ENCODE measurements at places on chromosomes 12 and 14.

GRCh38 chr12:14249368-14249767 is 116.1 kb upstream of the ATF7IP start:
- no peak for DNase-seq

DNA sequence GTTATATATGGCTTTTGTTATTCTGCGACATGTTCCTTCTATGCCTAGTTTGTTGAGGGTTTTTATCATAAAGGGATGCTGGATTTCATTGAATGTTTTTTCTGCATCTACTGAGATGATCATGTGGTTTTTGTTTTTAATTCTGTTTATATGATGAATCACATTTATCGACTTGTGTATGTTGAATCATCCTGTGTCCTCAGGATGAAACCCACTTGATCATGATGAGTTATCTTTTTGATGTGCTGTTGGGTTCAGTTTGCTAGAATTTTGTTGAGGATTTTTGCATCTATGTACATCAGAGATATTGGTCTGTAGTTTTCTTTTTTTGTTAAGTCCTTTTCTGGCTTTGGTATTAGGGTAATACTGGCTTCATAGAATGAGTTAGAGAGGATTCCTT is 291.2 kb downstream of the AKAP6 start:
- no peak for DNase-seq

GRCh38 chr14:61438497-61438859 is 117.1 kb downstream of the PRKCH start:
- no peak for DNase-seq

GRCh38 chr12:116971222-116971621 is 60.5 kb downstream of the FBXW8 start:
- no peak for DNase-seq

DNA sequence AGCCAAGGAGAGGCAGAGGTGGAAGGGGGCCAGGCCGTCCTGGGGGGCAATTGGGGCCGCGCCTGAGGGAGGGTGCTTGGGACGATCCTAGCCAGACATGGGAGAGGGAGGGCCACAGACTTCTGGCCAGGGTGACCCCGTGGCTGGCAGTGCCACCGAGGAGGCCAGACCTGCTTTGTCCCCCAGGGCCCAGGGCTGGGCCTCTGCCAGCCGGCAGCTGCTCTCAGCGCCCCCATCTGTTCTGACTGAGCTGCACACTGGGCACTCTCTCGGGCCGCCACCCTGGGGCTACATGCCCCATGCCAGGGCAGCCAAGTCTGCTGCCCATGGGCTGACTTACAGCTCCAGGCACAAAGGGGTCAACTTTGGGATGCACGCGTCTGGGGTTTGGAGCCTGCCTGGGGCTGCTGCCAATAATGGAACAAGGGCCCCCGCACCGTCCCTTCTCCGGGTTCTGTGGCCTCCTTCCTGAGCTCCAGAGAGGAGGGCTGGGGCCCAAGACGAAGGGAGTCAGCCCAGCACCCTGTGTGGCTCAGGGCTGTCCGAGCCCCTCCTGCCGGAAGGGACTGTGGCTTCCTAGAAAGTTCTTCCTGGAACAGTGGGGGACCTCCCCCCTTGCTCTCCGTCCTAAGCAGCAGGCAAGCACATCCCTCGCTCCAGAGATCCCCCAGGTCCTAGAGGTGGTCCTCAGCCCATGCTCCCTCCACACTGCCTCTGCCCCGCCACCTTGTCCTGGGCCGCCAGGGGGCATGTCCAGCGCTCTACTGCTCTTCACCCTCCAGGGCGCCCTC is 1.1 kb downstream of the ADSS1 start:
- no peak for DNase-seq

DNA sequence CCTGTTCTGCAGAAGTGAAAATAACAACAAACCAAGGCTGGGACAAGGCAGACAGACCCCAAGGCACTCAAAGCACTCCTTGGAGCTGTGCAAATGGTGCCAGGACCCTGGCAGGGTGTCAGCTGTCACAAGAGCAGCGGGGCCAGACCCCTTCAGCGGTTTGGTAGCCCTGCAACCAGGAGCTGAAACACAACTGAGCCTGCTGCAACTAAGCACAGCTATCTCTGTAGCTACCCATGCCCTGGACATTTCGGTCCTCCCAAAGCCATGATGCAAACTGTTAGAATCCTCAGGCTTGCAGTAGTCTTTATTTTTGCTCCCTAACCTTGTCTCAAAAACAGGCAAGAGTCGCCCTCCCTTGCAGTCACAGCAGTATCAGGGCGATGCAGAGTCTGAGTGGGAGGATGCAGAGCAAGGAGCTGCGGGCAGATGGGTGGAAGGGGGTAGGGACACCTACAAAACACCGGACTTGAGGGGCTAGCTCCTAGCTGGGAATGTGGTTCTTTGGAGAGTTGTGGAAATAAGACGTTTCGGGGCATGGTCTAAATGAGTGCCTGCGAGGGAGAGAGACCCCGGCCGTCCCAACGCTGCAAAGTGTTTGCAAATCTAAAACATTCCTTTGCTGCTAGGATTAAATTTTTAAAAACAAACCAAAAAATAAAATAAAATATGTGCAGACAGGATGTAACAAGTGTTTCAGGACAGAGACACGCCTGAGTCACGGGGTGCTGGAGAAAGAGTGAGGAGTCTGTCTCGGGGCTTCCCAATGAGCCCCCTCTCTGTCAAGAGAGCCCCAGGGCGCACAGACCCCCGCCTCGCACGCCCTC is 1.0 kb downstream of the NUAK1 start:
- no peak for DNase-seq

GRCh38 chr12:123457980-123458779 is at the start of gene SNRNP35:
TSS of gene SNRNP35 (plus strand) at chr12:123458139. CDS start at chr12:123465541, 7,402 bp downstream.
- peak; percentile 61 for DNase-seq

DNA sequence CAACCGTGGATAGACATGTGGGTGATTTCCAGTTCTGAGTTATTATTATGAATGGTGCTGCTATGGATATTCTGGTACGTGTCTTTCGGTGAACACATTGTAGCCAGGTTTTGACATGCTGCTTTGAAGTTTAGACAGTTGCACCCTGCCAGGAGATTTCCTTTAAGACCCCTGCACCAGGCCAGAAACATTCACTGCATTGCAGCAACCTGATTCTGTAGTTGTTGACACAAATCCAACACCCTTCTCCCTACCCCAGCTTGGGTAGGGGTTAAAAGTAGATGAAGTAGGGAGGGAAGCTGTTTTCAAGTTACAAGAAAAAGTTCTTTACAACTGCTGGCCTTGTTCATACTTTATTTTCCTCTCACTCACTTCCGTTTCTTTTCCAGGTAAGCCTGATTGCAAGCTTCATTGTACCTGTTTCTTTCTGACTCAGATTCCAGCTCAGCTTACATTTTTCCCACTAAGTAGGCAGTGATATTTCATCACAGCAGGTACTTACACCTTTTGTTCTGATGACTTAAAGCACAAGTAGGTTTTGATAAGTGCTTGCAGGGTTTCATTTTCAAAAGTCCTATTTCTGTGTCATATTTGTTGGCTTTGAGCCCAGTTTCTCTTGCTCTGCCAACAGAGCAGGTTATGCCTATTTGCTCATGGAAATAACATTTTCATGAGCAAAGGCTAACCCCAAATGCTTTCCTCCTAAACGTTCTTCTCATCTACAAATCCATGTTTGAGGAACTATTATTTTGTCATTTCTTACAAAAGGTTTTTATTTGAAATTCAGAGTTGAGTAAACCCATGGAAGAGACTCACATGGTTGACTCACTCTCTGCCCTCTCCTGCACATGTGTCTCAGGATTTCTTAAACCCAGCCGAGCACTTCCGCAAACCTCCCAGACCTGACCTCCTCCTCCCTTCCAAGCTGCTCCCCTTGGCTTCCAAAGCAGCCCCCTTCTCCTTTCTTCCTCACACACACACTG is 12.1 kb upstream of the LTA4H start:
- no peak for DNase-seq

GRCh38 chr14:73567358-73567757 is 1.7 kb upstream of the ACOT2 start:
- DNase-seq, result no peak

GRCh38 chr14:75437201-75438143 is 9.7 kb downstream of the JDP2 start:
- DNase-seq, result no peak

GRCh38 chr14:24911324-24912109 is 138.4 kb downstream of the STXBP6 start:
- DNase-seq, result peak; percentile 37

DNA sequence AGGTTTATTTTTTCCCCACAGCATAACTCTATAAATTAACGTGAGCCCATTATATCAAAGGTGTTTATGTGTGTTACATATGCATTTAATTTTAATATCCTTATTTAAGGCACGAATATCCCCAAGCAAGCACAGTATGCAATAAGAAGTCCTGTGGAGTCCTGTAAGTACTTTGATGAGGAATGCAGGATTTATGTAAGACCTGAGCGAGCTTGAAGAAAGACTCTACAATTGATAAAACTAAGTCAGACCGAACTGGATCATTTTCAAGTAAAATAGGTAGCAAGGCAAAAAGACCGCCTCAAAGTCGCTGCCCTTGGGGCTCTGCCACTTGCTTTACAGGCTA is 755 bp downstream of the SLC25A21 start:
- DNase-seq, result no peak

- DNase-seq, result no peak
Observed at GRCh38 chr12:53478865-53479264, 20.4 kb downstream of the MAP3K12 start.

- DNase-seq, result no peak
Observed at GRCh38 chr12:121162384-121162783, 29.7 kb downstream of the P2RX7 start.

- DNase-seq, result no peak
Observed at GRCh38 chr12:4506430-4506829, 32.3 kb upstream of the RAD51AP1 start.

DNA sequence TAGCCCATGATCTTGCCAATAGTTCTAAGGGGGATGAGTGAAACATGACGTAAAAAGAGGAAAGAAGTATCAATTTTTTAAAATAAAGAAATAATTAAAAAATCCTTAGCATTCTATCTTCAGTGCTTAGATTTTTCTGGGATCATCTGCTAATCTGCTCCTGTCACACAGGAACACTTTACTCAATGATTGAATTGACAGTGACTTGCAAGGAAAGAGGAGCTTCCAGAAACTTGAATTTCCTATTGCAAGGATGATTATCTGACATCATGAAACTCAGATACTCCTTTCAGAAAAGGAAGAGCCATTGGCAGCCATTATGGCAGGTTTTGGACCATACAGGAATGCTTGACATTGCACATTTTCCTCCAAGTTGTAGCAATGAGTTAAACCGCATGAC is 41.4 kb upstream of the PTPRO start:
- no peak for DNase-seq

GRCh38 chr12:65740506-65740872 is 83.8 kb upstream of the HMGA2 start:
- DNase-seq, result no peak

DNA sequence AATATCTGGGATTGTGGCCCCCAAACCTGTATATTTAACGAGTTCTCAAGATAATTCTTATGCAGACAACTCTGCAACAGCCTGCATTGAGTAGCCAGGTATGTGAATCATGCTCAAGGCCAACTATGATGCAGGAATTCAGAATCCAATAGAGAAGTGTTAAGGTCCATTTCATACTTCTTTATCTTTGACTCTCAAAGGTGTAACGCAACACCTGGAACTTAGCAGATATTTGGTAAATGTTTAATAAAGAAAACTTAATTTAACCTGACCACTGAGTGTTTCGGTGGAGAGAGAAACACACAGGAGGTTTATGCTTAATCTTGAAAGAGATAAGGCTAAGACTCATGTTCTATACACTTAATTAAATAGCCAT is 156.5 kb upstream of the PLEKHG7 start:
- DNase-seq, result no peak

DNA sequence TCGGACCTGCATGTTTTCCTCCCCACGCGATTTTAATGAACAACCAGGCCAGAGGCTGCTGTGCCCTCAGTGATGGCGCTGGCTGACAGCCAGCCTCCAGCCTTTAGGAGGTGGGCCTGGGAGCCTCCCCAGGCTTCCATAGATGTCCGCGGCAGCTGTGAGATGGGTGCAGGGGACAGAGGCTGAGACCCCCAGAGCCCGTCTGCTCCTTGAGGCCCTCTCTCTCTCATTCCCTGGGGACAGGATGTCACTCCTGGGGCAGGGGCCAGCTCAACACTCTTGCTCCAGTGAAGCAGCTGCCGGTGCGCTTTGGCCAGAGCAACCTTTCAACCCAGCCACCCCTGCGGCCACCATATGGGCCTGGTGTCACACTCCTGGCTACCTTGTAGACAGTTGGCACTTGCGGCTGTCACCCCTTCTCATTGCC is 24.8 kb downstream of the MVK start:
- DNase-seq, result no peak

DNA sequence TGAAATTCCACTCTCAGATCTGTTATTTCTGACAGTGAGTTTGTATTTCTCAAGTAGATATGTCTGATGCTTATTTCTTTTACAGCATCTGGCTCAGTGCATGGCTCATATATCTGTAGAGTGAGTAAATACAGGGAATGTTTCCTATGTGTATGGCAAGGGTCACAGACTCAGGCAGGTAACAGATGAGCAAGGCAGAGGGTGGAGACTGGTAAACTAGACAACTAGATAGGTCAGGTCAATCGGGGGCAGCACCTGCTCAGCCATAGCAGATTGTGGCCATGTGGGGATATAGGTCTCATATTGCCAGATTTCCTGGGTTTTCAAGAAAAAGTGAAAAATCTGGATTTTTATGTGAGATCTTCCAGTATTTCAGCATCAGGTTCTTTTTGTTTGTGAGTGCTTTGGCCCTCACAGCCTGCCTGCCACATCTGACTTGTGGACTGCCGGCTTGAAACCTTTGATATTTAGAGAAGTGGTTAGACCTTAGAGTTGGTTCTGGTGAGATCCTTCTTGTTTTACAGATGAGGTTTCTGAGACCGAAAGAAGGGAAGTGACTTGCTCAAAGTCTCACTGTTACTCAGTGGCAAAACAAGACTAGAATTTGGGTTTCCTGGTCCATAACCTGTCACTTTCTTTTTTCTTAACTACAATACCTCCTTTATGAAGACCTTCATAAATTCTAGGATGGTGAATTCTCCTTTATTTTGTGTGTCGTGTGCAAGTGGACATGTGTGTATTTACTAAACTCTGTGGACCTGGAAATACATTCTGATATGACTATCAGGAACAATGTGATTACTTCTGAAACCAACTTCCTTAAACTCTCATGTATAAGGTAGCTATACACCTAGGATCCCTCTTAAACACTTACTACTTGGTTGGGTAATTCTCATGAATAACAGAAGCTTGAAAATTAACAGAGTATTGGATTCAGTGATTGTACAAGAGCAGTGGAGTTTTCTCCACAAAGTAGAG is 34.4 kb downstream of the PROX2 start:
- DNase-seq, result no peak

DNA sequence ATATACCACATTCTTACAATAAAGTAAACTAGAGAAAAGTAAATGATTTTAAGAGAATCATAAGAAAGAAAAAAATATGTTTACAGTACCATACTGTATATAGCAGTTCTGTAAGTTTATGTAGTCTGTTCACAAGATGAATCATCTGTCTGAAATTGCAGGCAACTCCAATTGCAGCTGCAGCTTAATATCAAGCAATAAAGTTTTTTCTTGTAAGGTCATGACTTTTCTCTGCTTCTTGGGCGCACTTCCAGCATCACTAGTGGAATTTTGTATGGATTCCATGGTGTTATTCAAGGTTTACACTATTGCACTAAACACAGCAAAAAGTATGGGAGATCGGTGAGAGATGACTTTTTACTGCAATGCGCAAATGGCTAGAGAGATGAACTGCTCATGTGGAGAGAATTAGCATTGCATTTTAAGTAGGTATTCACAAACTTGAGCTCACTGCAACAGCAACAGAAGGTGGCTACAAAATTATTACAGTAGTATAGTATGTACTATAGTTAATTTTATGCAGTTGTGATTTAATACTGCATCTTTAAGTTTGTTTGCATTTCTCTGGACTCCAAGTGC is 445.4 kb upstream of the OR4E1 start:
- DNase-seq, result no peak

GRCh38 chr12:96828169-96828789 is 78.8 kb upstream of the NEDD1 start:
- no peak for DNase-seq

All from HFF-Myc (cell line).